ENCODE measurements at places on chromosomes 16 and 17.
A peak's percentile ranks its signal among the peaks of the same experiment; 100 is the strongest.

- DNase-seq: no peak
Observed at GRCh38 chr17:50649042-50649908, 14.6 kb downstream of the ABCC3 start.

DNA sequence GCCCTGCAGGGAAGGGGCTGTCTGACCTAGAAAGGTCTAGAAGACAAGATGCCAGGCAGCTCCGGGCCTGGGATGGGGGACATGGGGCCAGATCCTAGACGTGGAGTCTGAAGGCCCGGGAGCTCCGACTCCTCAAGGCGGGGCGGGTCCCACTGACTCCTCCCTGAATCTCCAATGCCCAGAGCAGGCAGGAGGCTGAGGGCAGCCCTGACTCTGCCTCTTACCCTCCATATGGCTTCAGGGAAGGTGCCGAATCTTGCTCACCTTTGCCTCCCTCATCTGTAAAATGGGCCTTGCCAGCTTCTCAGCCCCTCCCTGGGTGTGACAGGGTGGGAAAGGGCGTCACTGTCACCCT lies 14.8 kb downstream of the VASN start:
- peak; percentile 56 for DNase-seq

DNA sequence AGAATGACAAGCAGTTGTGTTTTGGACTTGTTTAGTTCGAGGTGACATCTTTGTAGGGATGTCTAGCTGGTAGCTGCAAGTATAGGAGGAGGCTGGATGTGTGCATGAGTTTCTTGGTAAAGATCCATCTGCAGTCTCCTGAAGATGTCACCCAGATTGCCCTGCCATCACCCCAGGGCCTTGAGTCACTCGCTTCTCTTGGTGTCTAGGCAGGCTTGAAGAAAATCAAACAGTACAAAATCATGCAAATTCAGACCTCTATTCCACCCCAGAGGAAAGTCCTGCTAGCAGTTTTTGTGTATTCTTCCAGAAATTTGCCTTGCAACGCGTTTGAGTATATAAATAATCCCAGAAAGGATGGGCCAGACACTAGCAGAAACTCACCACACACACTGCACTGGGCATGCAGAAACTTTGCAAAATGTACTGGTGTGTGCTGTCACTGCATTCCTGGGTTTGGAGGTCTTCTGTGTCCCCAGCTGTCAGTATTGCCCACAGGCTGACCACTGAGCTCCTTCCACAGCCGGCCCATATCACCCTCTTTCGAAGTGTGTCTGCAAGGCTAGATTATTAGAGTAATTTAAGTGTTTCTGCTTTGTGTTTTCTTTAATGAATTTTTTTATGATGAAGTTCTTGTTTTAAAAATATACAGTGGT lies 51.5 kb downstream of the TENT4B start:
- DNase-seq: no peak

GRCh38 chr17:2376107-2376506 lies 24.8 kb downstream of the MNT start:
- DNase-seq: no peak

GRCh38 chr16:28324235-28324886 lies 32.0 kb downstream of the SBK1 start:
- DNase-seq: no peak

GRCh38 chr17:78307887-78308638 lies 51.8 kb downstream of the SOCS3 start:
- DNase-seq: peak; percentile 93

- no peak for DNase-seq
Observed at GRCh38 chr17:69757688-69758430, 317.2 kb upstream of the KCNJ16 start.

- no peak for DNase-seq
Observed at GRCh38 chr17:82686366-82687324, 11.9 kb downstream of the RAB40B start.

DNA sequence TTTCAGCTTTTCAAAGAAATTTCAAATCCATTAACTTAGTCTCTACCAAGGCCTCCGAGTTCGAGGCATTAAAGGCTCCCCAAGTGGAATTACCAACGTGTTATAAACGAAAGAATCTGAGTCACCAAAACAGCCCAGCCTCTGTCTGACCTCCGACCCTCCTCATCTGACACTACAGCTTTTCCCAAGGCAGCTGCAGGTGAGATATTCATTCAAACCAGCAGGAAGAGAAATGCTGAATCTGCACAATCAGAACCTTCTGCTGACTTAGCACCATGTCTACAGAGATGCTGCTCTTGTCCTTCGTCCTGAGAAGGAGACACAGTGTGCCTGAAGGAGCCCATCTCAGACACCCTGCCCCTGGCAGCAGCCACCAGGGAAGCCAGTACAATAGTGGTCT lies 30.5 kb downstream of the GRIN2A start:
- no peak for DNase-seq

- peak; percentile 84 for DNase-seq
Observed at GRCh38 chr16:50547340-50548124, 664 bp upstream of the NKD1 start.

DNA sequence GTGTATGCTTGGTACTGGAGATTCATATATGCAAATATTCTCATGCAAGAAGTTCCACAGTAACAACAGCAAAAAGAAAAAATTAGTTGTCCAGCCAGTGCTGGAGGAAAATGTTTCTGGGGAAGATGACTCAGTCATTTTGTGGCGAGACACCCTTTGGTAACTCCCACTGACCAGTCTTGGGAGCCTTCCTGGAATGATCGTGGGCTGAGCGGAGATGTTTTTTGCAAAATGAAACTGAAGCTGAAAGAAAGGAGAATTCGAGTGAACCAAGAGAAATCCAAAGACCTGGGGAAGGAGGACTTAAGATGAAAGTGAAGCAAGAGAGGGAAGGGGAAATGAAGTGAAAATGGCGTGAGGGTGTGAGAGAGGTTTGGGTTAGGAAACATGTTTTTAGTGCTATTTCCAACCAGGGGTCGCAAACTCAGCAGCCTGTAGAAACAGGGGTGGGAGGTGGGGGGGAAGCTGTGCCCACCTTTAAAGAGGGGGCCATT lies 5.2 kb downstream of the ITPRIPL2 start:
- DNase-seq: peak; percentile 78

DNA sequence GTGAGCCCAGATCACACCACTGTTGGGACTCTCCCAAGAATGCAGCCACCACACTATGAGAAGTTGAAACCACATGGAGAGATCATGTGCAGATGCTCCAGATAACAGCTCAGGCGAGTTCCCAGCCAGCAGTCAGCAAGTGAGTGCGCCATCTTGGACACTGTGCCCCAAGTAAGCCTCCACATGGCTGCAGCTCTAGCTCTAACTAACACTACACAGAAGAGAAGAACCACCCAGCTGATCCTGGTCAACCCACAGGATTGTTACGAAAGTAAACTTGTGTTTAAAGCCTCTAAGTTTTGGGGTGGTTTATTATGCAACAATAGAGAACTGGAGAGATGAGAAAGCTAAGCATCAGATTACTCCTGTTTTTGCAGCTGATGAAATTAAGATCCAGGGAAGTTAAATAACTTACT lies 25.8 kb downstream of the SLC38A7 start:
- DNase-seq: no peak

- no peak for DNase-seq
Observed at GRCh38 chr17:81170727-81171494, 4.9 kb upstream of the AATK start.

GRCh38 chr17:50211249-50212120 lies 10.1 kb upstream of the COL1A1 start:
- DNase-seq: peak; percentile 70

DNA sequence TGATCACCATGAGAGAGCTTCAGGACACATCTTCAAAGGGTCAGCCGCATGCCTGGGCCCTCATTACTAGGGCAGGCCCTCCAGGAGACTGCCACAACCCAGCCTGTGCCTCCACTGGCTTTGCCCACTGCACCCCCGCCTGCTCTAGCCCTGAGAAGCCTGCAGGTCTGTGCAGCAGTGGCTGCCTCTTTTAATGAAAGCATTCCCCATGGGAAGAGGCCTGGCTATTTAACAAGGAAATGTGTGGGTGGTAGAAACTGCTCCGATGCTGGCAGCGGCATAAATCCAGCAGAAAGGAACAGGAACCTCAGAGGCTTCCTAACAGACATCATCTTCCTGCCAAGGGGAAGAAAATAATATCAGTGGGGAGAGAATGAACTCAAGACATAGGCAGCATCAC lies 375 bp upstream of the KRT32 start:
- no peak for DNase-seq

DNA sequence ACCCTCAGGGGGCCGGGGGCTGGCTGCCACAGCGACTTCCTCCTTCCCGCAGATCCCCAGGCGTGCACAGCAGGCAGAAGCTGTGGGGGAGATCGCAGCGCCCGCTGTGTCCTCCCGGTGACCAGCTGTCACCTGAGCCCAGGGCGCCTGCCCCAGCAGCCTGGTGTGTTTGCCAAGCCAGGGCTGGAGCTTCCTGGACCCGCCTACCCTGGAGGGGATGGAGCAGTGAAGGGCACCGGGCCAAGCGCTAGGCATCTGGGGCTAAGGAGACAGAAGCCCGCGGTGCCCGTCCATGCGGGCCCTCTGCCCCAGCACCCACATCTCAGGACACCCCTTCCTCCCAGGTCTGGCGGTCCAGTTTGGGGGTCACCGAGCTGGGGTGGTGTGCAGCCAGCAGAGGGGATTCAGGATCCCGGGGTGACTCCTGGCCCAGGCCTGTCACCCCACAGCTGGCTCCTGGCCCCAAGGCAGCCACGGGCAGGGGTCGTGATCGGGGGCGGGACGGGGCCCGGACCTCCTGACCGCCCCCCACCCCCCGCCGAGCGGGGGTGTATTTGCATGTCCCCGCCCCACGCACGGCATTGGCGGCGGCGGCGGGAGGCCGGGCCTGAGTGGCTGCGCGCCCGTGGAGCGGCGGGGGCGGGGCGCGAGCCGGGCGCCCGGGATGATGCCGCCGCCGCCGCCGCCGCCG lies at the start of gene RAB26:
Gene RAB26 (plus strand): TSS at position 645 of the 691 bp plus-strand sequence. CDS start 159 bp downstream, outside the sequence.
- DNase-seq: peak; percentile 86

GRCh38 chr17:42027961-42028790 lies 8.3 kb downstream of the NKIRAS2 start:
- DNase-seq: peak; percentile 86

- no peak for DNase-seq
Observed at GRCh38 chr17:72392056-72393010, 271.5 kb downstream of the SOX9 start.

DNA sequence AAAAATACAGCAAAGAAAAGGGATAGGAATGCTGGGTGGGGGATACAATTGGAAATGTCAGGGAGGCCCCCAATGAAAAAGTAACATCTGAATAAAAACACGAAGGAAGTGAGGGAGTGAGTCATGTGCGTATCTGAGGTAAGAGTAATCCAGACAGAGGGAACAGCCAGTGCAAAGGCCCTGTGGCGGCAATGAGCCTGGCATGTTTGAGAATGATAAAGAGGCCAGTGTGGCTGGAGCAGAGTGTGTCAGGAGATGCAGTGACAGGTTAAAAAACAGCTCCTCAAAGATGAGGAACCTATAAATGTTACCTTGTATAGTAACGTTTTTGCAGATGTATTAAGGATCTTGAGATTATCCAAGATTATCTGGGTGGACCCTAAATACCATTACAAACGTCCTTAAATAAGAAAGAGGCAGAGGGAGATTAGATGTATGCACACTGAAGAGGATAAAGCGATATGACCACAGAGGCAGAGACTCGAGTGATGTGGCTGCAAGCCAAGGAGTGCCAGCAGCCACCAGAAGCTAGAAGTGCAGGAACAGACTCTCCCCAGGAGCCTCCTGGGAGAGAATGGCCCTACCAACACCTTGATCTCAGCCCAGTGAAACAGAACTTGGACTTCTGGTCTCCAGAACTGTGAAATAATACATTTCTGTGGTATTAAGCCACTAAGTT lies 17.8 kb upstream of the SLC35B1 start:
- no peak for DNase-seq

All from islet precursor cell (in vitro differentiated cells).